Right cardiac atrium (tissue), 5 donors: ENCODE measurements at places on chromosomes 16 and 17.

GRCh38 chr16:56401482-56401881, 23.9 kb downstream of the AMFR start:
- no peak for DNase-seq

GRCh38 chr17:11561281-11561680, 37.0 kb upstream of the DNAH9 start:
- DNase-seq, result no peak

GRCh38 chr17:69779378-69780214, 295.4 kb upstream of the KCNJ16 start:
- DNase-seq, result no peak

DNA sequence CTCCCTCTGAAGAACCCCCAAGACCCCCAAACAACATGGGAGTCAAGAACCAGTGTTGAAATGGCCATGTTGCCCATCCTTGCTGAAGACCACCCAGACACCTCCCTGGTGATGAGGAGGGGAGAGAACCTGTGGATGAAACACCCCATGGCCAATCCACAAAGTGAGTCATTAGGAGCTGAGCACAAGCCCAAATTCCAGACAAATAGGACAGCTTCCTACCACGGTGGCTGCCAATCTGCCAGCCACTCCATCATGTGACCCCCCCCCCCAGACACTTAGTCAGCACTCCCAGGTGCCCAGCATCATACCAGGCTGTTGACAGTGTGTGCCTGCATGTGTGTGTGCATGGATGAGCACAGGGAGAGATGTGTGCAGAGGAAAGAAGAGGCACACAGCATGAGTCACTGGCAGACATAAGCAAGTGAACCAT, 26.4 kb upstream of the RPL38 start:
- DNase-seq, result no peak

DNA sequence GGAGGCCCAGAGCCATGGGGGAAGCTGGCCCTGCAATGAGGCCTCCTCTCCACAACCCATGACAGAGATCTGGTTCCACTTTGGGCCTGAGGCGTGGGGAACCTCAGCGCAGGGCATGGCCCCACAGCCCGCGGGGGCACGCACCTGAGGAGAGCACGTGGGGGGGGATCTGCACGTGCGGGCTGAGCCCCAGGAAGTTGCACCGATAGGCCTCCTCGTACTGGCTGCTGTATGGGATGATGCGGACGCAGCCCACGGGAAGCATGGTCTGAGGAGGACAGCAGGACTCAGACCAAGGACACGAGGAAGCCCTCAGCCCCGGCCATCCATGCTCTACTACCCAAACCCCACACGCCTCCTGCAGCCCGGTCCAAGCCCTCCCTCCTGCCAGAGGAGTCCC, 10.1 kb upstream of the PLD6 start:
- DNase-seq, result no peak

- DNase-seq, result peak; percentile 80
These were observed 3.0 kb upstream of the DLX3 start for GRCh38 chr17:49997773-49998703.

- DNase-seq, result no peak
These were observed 685 bp upstream of the PSMD3 start for GRCh38 chr17:39979893-39980350.

DNA sequence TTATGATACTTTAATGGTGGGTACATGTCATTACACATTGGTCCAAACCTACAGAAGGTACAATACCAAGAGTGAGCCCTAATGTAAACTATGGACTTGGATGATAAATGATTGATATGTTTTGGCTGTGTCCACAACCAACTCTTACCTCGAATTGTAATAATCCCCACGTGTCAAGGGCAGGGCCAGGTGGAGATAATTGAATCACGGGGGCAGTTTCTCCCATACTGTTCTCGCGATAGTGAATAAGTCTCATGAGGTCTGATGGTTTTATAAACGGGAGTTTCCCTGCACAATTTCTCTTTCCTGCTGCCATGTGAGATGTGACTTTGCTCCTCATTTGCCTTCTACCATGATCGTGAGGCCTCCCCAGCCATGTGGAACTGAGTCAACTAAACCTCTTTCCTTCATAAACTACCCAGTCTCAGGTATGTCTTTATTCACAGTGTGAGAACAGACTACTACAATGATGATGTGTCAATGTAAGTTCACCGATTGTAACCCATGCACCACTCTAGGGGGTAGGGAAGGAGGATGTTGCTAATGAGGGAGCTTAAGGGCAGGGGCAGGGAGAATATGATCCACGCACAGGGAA, 7.0 kb upstream of the METTL22 start:
- DNase-seq, result no peak
